ENCODE measurements at places on chromosomes 2 and 18. TPM values are rescaled to one million over a fixed set of nuclear protein-coding genes. Genes with fewer than 3 reads are reported as not detected.

Gene WNT6
- total RNA-seq, result 2.0 TPM

DNA sequence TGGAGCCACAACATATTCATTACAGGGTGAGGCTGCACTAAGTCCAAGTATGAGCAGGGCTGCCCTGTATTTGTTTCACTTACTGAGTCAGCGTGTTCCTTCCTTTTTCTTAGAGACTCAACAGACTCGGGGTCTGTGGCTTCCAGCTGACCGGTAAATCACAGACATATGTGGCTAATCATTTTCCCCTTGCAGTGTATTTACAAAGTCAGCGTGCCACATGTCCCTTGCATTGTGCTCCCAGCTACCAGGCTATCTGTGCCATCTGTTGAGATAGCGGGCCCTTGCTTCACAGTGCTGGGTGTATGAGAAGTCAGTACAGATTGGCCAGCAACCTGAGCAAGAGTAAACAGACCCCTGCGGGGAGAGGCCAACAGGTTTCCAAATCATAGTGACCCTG lies 254.3 kb downstream of the LRRTM1 start:
- no peak for DNase-seq

DNA sequence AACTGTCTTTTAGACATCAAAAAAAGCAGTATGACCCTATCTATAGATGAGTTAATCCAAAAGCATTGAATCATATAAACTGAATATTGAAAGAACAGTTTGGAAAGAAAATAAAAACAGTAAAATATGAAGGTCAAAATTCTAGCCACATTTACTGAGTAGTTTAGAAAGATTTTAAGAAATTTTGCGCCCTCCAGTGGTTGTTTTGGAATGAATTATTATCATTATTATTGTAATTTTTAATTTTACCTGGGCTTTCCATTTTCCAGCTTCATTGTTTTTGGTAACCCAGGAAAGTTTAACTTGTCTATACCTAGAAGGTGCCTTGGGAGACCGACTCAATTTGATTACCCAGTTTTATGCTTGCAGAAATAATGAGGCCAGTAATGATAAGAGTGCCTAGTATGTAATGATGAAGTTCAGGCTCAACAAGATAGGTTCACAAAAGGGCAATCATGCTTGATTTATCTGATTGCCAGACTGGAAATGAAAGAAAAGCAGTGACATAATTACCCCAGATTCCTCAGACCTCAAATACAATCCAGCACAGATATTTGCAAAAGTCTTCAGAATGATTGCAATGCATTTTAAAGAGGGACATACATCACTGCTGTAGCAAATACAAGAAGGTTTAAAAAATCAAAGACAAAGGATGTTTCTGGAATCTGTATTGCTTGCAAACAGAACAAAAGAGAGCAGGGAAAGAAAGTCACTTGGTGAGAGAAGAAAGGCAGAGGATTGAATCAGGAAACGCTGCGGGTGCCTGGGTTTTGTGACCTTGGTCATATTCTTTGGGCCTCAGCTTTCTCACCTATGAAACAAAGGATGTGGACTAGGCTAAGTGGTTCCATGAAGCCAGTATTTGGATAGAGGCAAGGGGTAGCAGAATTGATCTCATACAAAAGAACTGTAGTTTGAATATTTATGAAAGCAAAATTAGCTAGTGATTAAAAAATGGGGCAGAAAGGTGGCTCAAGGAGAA lies 153.8 kb downstream of the MAP2 start:
- no peak for DNase-seq

Gene DHRS9
- 0.23 TPM for total RNA-seq
